Erythroblast (primary cell): ENCODE measurements at places on chromosomes 1 and 21.
A peak's percentile ranks its signal among the peaks of the same experiment; 100 is the strongest.

- DNase-seq: no peak
These were observed 17.8 kb downstream of the TMEM51 start for GRCh38 chr1:15171271-15171908.

DNA sequence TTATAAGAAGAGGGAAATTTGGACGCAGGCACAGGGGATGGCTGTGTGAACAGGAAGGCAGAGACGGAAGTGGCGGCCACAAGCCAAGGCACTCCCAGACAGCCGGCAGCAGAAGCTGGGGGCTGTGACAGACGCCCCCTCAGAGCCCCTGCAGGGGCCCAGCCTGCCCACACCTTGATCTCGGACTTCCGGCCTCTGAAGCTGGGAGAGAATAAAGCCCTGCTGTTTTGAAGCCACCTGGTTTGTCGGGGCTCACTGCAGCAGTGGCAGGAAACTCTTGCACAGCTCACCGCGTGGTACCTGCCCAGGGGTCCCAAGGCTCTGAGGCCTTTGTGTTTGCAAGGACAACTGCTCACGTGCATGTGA lies 13.7 kb downstream of the MEGF6 start:
- DNase-seq: no peak

DNA sequence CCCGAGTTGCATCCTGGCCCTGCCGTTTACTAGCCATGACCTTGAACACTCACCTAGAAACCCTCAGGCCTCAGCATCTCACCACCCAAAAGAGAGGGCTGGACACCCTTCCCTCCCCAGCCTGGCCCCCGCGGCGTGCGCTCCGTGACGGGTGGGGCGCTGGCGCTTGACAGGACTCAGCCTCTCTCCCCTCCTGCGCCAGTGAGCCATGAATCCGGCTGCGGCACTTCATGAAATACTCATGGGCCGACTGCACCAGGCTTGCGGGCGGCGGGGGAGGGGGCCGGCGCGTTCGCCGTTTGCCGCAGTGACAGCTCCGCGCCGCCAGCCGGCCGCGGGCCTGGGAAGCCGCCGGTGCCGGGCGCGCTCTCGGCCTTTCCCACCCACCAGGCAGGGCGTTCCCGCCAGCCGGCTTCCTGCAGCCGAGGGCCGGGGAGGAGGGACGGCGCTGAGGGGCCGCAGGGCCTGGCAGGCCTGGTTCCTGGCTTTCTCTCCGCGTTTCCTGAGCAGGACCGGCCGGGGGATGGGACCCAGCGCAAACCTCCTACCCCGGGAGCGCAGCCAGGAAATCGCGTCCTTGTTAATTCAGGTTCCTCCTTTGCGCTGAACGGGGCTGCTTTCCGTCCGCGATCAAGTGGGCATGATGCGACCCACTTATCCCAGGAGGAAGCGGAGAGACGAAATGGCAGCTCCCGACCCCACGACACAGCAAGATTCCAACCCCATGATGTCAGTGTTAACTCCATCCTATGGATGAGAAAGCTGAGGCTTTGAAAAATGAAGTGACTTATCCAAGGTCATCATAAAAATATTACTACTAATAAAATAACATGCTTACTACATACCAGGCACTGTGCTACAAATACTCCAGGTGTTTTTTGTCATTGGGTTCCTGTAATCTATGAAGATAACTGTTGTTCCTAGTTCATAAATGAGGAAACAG lies 9.1 kb upstream of the LUZP1 start:
- DNase-seq: peak; percentile 60

- no peak for DNase-seq
These were observed 61.0 kb downstream of the ATP5PO start for GRCh38 chr21:33854604-33855003.

- no peak for DNase-seq
These were observed 26.8 kb downstream of the LRRC53 start for GRCh38 chr1:74485622-74486021.

GRCh38 chr21:39014747-39015146 lies 168.5 kb downstream of the PSMG1 start:
- DNase-seq: no peak

- no peak for DNase-seq
These were observed 355.6 kb downstream of the USP25 start for GRCh38 chr21:16085421-16085820.

- no peak for DNase-seq
These were observed 24.2 kb upstream of the RPL11 start for GRCh38 chr1:23667411-23667810.

- no peak for DNase-seq
These were observed 36.8 kb downstream of the CASZ1 start for GRCh38 chr1:10759413-10760200.

DNA sequence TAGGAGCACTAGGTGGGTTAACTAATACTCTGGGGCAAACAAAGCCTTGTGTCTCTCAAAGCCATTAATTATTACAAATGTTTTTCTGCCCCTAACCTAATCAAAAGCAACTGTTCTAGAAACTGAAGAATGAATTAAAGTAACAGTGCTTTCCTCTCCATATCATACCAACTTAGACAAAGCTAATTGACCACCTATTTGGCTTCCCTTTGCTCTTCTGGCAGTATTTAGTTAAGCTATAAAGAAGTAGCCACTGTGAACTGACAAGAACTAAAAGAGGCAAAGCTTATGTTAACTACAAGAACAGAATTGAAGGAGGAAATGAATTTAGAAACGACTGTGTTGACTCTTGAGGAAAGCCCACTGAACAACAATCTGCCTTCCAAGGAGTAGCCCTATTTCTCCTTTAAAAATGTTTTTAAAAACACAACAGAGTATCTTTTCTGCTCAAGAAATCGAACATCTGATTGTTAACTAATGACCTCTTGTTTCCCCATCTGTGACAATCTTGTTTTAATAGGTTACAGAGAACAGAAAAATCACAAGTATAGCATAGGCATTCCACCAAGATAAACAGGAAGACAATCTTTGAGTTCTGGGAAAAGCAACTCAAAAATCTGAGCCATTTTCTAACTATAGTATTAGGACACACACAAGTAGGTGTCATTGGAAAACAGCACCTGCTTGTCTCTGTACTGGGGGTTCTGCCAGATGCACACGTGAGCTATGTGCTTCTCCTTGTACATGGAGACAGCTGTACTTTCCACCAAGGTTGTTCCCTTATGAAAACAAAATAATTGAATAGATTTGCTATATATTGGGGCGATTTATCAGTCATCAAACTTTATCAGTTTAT lies 3.1 kb upstream of the EGLN1 start:
- DNase-seq: no peak

DNA sequence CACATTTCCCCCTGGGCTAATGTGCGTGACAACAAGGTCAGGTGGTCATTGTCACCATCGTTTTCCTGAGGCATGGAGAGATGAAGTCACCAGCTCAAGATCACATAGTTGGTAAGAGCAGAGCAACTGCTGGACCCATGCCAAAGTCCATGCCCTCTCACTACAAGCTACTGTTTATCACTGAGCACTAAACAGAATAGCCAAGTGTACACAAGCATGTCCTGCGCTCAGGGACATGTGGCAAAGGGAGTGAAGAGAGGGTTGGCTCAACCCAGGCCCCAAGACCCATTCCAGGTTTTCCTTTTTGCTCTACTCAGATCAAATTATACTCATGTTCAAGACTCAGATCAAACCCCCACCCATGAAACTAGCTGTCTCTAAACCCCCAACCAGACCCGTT lies 20.8 kb downstream of the LRRC52 start:
- DNase-seq: no peak

DNA sequence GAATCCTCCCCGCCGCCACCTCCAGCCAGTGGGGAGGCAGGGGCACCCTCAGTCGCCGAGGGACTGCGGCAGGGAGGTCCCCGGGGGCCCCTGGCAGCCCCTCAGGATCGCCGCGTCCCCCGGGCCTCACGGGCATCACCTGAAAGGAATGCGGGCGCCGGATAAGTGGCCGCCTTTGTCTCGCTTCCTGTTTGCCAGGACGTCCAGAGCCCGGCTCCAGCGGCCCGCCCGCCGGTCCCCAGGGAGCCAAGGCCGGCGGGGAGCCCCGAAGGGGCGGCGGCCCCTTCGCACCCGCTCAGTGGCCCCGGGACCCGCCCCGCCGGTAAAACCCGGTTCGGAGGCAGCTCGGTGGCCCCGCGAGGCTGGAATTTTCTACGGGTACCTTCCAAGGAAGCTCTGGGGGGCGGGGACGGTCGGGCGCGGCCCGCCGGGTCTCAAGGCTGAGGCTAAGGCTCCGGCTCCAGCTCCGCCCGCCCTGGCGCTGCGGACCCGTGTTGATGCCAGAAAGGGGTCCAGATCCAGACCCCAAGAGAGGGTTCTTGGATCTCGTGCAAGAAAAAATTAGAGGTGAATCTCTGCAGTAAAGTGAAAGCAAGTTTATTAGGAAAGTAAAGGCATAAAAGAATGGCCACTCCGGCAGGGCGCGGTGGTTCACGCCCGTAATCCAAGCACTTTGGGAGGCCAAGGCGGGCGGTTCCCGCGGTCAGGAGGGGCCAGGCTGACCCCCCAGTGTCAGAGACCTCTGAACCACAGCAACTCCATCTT lies 12.6 kb downstream of the TINAGL1 start:
- no peak for DNase-seq

DNA sequence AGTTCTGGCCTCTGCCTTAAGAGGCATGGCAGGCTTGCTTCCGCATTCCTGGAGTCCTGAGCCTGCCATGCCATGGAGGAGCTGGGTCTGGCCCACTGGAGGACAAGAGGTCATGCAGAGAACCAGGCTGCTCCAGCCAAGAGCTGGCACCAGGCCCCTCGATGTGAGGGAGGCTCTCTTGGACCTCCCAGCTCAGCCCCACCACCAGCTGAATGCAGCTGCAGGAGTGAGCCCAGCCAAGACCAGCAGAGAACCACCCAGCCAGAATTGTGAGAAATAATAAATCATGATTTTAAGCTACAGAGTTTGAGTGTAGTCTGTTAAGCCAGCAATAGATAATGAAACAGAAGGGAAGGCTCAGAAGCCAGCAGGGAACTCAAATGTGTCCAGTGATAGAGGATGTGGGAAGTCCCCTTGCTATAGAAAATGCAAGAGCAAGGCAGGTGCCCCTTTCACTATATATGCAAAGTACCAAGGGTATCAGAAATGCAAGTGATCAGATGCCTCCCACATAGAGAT lies 118.4 kb downstream of the HIVEP3 start:
- no peak for DNase-seq

GRCh38 chr21:15190837-15191236 lies 126.0 kb upstream of the NRIP1 start:
- DNase-seq: no peak

GRCh38 chr1:1411626-1412025 lies 4.5 kb upstream of the MRPL20 start:
- no peak for DNase-seq

GRCh38 chr1:89989799-89990198 lies 5.1 kb upstream of the ZNF326 start:
- no peak for DNase-seq

DNA sequence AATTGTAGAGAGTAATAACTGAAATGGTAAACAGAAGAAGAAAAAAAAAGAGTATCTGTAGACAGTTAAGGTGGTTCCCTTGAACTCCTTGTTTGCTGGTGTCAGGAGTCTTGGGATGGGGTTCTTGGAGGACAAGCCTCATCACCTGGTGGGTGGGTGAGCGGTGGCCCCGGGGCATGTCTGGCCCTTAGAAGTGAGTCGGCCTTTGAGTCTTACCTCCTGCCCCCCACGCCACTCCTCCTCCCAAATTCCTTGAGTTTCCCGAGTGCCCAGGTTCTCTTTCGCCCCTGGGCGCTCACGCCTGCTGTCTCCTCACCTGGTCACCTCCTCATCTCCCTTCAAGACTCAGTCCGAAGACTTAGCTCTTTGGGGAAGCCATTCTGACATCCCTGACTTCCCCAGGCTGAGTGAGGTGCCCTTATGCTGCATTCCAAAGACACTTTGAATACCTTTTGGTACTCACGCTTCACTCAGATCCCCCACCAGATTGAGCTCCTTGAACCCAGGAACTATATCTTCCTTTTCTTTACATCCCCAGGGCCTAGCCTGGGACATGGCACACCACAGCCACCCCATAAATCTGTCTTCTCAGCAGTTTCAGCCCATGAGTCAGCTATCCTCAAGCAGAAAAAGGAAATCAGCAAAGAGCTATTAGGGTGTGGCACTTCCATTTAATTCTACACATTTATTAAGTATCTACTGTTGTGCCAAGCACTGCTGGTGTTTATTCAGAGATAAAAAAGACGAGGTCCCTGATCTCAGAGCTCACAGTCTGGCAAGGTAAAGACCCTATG lies 13.5 kb upstream of the IKBKE start:
- no peak for DNase-seq

- no peak for DNase-seq
These were observed 134.6 kb upstream of the RUNX3 start for GRCh38 chr1:25064465-25065240.

- DNase-seq: no peak
These were observed 247.1 kb downstream of the COL11A1 start for GRCh38 chr1:102861247-102861646.

DNA sequence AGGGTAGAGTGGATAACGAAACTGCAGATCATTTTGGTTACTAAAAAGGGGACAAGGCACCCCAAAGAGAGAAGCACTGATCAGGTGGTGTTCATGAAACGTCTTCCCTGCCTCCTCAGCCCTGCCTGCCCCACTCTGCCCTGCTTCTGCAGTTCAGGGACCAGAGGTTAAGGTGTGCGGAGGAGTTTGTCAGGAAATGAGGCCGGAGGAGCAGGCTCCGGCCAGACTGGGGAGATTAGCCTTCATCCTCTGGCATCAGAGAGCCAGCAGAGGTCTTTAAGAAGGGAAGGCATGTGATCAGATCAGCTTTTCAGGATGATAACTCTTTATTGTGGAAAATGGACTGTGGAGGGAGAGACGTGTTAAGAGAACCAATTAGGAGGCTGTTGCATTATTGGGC lies 291.9 kb upstream of the NR5A2 start:
- no peak for DNase-seq

DNA sequence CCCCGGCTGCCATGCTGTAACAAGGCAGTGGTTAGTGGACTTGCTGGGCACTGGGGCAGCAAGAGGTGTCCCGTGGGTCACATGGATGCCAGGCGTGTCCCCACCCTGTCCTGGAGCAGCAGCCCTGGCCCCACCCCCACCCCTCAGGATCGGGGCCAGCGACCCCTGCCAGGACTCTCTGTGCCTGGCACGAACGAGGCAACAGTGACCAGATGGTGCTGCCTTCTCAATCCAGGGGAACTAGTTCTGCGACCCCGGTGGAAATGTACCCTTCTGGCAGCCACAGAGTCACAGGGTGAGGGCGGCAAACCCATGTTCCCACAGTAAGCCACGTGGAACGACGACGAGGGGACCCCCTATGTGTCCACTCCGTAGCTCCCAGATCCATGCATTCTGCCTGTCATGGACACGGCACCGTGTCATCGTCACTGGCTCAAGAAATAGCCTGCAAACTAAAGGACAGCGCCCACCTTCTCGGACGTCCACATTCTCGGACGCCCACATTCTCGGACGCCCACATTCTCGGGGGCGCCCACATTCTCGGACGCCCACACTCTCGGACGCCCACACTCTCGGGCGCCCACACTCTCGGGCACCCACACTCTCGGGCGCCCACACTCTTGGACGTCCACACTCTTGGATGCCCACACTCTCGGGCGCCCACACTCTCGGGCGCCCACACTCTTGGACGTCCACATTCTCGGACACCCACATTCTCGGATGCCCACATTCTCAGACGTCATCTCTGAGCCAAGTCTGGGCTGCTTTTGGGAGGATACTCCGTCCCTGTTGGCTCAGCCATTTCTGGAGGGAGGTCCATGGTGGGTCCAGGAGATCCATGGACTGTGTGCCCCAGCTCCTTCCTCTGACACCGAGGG lies 19.6 kb upstream of the ACTRT2 start:
- no peak for DNase-seq
